Smooth muscle cell of trachea (primary cell): ENCODE measurements at places on chromosomes 3 and 15. TPM values are rescaled to one million over a fixed set of nuclear protein-coding genes. Genes with fewer than 3 reads are reported as not detected.

LRRC31 gene
- not detected in 2 replicates for total RNA-seq

NR1I2 gene
- not detected in 2 replicates for total RNA-seq

ATP13A4 gene
- 0.33 and 0.58 TPM in 2 replicates for total RNA-seq

C2CD4A gene
- total RNA-seq, result not detected in 2 replicates

ALDH1L1 gene
- total RNA-seq, result not detected in 2 replicates

NR2E3 gene
- 0.29 TPM in 1 of 2 replicates, not detected in the other for total RNA-seq

ALS2CL gene
- total RNA-seq, result 0.87 and 2.5 TPM in 2 replicates

TGM4 gene
- not detected in 2 replicates for total RNA-seq

RARB gene
- total RNA-seq, result 15.5 and 16.9 TPM in 2 replicates

CACNA2D2 gene
- not detected in 2 replicates for total RNA-seq

LARP6 gene
- 69.6 and 110 TPM in 2 replicates for total RNA-seq

CLDN1 gene
- total RNA-seq, result 0.15 and 0.50 TPM in 2 replicates

THSD4 gene
- total RNA-seq, result 31.3 and 52.6 TPM in 2 replicates

C3orf85 gene
- total RNA-seq, result not detected in 2 replicates

TMCO5A gene
- total RNA-seq, result not detected in 2 replicates

CPN2 gene
- not detected in 2 replicates for total RNA-seq

NEIL1 gene
- total RNA-seq, result 9.6 and 12.9 TPM in 2 replicates

SEMA3G gene
- total RNA-seq, result under 0.01 and 0.15 TPM in 2 replicates

VPS39 gene
- 77.6 and 79.1 TPM in 2 replicates for total RNA-seq
